ENCODE measurements at places on chromosomes 7 and 10.
A peak's percentile ranks its signal among the peaks of the same experiment; 100 is the strongest.

DNA sequence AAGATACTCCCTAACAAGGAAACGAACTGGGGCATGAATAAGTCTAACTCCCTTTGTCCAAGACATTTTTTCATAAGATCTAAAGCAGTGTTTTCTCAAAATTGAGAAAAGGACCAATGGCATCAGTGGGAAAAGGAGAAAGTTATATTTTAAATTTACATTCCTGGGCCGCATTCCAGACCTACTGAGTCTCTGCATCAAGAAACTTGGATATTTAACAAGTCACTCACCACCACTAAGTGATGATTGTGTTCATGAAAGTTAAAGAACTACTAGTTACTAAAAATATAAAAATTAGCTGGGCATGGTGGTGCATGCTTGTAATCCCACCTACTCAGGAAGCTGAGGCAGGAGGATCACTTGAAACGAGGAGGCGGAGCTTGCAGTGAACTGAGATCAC is 149.6 kb upstream of the MEOX2 start:
- DNase-seq, result peak; percentile 85

GRCh38 chr7:80940539-80941207 is 21.8 kb upstream of the SEMA3C start:
- no peak for DNase-seq

GRCh38 chr10:110664483-110665420 is 20.6 kb downstream of the RBM20 start:
- peak; percentile 92 for DNase-seq

DNA sequence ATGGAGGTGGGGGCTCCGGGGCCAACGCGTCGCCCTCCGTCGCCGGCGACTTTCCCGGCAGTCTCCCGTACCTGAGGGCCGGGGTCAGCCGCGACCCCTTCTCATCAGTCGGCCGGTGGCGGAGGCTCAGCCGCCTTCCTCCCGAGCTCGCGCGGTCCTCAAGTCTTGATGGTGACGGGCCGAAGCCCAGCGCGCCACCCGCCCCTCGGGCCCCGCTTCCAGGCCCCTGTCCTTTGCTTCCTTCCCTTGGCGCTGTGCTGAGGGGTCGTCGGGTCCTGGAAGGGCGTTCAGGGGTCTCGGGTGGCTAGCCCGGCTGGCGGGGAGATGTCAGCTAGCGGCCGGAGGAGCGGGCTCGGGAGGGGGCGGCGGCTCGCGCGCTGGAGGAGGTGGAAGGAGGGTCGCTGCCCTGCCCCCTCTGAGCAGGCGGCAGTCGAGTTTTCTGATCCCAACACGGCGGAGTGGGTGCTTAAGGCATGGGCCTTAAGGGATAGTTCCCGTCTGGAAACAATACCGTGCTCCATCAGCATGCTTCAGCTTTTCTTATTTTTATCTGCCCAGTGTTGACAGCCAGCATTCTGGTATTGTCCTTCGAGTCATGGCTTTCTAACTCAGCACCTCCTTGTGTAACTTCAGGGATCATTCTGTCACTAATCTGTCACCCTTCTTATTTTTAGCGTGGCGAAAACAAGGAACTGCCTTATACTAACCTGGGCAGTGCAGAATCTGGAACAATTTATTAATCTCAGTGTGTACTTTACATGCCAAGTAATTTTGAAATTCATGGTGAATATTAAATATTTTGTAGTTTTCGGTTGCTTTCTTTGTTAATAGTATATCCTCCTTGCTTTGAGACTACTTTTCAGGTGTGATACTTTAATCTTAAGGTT is 748 bp downstream of the PHTF2 start:
- peak; percentile 40 for DNase-seq

DNA sequence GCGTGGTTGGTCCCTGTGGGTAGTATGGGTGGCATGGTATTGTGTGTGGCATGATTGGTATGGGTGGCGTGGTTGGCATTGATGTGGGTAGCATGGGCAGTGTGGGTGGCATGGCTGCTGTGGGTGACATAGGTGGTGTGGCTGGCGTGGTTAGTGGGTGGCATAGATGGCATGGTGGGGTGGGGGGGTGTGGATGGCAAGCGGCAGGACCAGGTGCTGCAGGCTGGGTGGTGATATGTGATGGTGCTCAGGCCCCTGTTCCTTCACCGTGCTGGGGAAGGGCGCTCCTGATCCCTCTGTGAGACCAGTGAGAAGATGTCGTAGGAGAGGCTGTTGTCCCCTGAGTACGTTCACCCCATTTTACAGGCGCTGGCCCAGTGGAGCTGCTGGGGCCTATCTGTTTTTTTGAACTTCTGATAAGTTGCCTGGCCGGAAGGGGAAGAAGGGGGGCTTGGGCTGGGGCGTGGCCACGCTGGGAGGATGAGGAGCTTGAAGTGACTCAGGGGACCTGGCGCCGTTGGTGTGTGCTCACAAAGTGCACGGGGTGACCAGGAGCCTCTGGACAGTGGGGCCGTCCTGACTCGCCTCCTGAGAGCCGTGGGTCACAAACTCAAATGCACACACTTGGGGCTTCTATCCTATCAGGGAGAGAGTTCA is 17.5 kb downstream of the INPP5A start:
- DNase-seq, result no peak

GRCh38 chr7:78720066-78720465 is 733.4 kb downstream of the MAGI2 start:
- no peak for DNase-seq

- DNase-seq, result peak; percentile 99
Measured at GRCh38 chr7:47783456-47784223, 164.6 kb downstream of the PKD1L1 start.

DNA sequence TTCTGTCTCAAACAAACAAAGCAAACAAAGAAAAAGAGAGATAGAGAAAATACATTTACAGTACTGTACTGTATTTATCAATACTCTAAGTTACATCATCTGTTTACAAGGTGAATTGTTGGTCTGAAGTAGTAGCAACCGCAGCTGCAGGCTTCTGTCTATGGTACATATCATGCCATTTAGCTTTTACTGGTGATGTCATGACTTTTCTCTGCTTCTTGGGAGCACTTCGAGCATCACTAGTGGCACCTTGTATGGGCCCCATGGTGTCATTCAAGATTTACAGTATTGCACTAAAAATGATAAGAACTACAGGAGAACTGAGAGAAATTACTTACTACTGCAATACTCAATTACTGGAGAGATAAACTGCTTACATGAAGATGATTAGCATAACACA is 826.9 kb downstream of the CNTNAP2 start:
- no peak for DNase-seq

GRCh38 chr7:78585980-78586379 is 787.4 kb downstream of the PHTF2 start:
- DNase-seq, result no peak

- peak; percentile 20 for DNase-seq
Measured at GRCh38 chr7:121329191-121330052, 622 bp downstream of the WNT16 start.

DNA sequence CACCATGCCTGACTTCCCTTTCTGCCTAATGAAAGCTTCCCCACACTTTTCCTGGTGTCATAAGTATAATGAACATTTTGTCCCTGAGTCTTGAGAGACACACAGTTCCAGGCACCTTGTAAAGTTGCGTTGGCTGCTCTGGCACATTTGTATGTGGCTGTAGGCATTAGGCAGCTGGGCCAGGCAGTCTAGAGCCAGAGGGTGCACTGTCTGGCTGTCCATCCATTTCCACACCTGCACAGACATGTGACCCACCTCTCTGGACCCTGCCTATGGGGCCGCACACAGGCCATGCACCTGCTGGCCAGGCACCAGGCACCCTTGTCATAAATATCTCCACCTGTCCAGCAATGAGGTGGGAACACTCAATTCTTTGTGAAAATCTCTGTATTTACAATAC is 54.7 kb upstream of the ANTXRL start:
- no peak for DNase-seq

DNA sequence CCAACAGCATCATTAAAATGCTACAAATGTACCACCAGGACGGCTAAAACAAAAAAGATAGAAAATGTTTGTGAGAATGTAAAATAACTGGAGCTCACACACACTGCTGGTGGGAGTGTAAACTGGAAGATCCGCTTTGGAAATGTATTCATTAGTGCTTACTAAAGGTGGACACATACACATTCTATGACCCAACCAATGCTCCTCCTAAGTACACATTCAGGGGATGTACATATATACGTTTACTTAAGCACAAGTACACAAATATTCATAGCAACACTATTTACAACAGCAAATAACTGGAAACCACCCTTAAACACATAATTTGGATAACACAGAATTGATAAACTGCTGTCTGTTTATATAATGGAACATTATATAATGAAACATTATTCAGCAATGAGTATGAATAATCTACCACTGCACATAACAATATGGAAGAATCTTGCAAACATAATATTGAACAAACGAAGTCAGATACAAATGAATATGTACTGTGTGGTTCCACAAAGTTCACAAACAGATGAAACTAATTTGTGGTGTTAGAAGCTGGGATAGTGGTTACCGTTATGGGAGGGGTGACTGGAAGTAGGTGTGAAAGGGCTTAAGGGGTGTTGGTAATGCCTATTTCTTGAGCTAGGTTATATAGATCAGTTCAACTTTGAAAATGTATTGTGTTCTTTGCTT is 52.1 kb downstream of the STRA8 start:
- DNase-seq, result no peak

DNA sequence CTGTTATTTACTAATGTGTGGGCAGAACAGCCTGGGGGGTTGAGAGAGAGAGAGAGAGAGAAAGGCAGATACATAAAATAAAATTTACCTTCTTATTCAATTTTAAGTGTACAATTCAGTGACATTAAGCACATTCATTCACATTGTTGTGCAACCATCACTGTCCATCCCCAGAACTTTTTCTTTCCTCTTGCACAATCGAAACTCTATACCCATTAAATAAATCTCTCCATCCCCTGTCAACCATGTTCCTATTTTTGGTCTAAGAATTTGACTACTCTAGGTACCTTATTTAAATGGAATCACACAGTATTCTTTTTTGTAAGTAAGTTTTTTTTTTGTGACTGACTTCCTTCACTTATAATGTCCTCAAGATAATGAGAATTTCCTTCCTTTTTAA is 181.6 kb downstream of the SND1 start:
- peak; percentile 24 for DNase-seq

Measured in fibroblast of skin of right biceps (primary cell).